MG63 (cell line): ENCODE measurements at places on chromosomes 11 and 22.
A peak's percentile ranks its signal among the peaks of the same experiment; 100 is the strongest.

- DNase-seq = peak; percentile 26
Measured at GRCh38 chr11:102599642-102600261, 25.4 kb downstream of the MMP20 start.

DNA sequence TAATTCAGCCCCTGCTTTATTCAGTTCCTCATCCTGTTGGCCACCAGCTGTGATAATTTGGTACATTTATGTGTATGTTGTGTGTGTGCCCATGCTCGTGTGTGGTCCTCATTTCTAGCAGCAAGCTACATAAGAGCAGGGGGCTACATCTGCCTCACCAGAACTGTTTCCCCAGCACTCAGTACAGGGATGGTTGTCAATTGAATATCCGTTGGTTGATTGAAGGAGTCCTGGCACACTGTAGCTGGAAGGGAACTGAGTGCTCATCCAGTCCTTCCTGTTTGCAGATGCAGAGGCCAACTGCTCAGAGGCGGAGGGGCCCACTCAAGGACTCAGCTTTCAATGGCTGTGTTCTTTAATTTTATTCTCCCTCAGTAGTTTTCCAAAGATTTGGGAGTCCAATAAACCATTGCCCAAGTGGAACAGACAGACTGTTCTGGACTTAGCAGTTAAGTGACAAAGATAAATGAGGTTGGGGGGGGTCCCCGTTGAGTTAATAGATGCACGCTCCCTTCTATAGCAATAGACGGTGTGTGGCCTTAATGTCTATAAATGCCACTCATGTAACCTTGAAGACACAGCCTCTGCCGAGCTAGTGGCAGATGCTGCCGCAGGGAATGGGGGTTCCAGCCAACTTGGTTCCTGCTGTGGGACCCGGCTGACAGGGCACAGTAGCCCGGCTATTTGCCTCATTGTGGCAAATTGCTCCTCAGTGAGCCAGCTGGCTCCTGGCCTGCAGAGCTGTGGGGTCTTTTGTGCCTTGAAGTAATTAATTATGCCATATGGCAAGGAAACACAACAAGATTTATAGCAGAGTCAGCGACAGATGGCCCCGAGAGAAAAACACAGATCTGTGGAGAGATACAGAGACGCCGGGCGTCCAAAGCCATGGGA, 71.4 kb upstream of the GRK3 start:
- no peak for DNase-seq

- DNase-seq = no peak
Measured at GRCh38 chr11:121143921-121144320, 42.9 kb downstream of the TECTA start.

- no peak for DNase-seq
Measured at GRCh38 chr11:41848349-41848748, 388.9 kb upstream of the LRRC4C start.

GRCh38 chr11:64181506-64182411, 4.2 kb upstream of the STIP1 start:
- DNase-seq = peak; percentile 94

DNA sequence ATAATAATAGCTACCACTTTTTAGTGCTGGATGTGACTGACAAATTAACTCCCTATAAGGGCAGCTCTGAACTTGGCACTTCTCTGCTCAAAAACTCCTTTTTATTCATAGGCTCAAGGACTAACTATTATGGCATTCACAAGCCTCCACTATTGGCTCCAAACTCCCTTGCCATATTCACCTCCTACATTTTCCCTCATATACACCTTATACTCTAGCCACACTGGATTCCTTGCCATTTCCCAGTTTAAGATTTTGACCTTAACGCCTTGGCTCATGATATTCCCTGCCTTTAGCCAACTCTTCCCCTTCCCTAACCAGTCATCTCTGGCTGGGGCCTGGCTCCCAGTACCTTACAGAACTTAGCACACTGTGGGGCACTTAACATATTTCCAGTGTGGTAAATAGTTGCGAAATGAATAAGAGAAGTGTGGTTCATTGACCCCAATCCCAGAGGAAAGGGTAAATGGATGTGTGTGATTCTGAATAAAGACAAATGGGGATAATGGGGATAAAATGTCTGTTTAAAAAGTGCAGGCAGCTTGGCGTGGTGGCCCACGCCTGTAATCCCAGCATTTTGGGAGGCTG, 40.0 kb upstream of the SORL1 start:
- DNase-seq = peak; percentile 4

DNA sequence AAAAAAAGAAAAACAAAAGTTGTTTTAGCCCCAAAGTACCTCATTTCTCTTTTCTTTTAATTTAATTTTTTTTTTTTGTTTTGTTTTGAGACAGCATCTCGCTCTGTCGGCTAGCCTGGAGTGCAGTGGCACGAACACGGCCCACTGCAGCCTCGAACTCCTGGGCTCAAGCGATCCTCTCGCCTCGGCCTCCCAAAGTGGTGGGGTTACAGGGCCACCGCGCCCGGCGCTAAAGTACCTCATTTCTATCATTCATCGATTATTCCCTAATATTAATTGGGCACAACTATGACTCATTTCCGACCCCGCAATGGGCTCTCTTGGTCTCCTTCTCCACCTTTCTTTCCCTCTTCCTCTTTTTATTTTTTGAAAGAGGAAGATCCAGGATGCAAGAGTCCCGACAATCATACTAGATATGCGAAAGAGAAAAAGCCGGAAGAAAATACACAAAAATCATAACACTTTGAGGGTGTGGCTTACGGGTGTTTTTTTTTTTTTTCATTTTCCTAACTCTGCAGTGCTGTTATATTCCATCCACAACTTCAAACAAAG, 475 bp upstream of the AIP start:
- DNase-seq = no peak

- no peak for DNase-seq
Measured at GRCh38 chr11:66359662-66360087, 11.9 kb downstream of the SLC29A2 start.

DNA sequence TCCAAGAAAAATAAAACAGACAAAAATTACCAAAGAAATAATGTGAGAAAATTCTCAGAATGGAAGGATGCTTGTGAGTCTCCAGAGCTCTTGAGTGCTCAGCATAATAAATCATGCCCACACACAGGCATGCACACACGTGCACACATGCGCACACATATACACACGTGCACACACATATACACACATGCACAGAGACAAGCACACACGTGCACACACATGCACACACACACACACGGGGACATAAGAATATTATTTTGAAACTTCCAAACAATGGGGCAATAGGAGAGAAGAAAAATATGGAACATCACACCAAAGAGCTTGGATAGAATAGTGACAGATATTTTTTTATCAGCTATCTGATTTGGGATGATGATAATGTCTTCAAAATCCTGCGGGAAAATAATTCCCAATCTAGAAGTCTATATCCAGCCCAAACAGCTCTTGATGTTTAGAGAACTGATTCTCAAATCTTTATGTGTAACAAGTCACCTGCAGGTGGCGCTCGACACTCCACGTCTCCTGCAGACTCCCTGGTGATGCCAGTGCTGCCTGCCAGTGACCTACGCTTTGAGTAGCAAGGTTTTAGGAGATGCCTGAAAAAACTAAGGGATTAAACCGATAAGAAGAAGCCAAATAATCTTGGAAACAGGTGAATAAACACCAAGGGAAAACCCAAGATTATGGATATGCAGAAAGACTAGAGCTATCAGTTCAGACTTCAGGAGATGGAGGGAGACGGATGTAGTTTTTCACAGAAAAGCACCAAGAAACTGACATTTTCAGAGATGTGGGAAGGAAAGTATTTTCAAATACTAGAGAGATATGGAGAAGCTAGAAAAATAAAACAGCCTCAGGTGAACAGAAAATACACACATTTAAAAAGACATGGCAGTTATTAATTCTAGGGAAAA, 743.6 kb downstream of the ETS1 start:
- DNase-seq = peak; percentile 71

- DNase-seq = no peak
Measured at GRCh38 chr11:72721689-72722049, 30.5 kb downstream of the ARAP1 start.

GRCh38 chr11:131606811-131607335, 236.5 kb downstream of the NTM start:
- DNase-seq = no peak

DNA sequence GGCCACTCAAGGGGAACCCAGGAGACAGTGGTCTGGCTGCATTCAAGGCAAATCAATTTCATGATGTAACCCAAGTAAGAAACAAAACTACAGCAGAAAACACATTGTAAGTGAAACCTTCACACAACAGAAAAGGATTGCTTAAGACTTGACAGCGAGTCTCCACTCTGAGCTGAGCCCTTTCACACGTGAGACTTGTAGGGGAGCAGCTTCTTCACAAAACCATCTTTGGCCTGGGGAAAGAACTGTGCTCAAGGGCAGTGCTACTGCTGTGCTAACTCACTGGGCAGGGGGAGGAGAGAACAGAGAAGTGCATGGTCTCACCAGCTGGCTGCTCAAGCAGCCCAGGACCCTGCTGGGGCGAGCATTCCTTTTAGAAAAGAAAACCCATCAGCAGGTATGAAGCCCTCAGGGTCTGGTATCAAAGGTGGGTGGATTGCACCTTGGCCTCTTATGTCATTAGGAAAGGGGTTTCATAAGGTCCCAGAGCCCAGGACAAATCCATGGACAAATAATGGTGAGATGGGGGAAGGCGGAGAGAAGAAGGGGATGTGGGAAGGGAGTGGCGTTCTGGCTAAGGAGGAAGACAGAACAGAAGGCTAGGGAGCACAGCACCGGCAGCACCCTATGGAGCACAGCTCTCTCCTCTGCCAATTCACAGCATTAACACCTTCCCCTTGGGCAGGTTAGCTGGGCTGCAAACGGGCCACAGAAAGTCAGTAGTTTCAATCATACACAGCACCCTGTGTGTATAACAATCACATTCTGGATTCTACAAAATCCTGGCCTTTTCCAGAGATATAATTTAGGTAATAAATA, 20.6 kb upstream of the RAPSN start:
- no peak for DNase-seq

GRCh38 chr11:82752801-82753200, 19.1 kb upstream of the FAM181B start:
- no peak for DNase-seq

DNA sequence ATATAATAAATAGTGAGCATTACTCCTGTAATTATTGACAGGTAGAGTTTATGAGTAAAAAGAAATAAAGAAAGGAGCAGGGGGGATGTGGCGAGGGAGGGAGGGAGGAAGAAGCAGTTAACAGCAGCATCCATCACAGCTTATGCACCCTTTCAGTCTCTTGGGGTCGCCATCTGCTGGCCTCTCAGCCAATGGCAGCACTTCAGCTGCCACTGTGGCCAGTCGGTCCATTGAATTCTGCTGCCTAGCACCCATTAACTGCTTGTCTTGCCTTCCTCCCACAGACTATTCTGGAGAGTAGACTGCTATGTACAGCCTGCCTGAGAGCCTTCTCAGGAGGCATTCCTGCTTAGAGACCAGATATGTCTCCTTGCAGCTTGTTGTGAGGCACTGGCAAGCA, 388.3 kb downstream of the TENM4 start:
- DNase-seq = no peak

DNA sequence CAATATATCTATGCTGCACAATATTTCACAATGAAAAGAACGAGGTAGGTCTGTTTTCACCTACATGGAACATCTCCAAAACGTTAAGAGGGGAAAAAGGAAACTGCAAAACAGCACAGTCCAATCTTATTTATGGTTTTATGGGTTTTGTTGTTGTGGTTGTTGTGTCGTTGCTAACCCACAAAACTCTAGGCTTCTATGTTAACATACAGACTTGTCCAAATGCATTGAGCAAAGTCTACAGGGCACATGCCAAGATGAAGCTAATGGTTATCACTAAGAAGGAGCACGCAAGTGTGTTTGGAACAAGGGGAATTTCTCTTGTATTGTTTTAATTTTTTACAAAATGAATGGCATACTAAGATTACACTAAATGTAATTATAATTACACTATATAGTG, 48.6 kb downstream of the AHNAK start:
- no peak for DNase-seq

DNA sequence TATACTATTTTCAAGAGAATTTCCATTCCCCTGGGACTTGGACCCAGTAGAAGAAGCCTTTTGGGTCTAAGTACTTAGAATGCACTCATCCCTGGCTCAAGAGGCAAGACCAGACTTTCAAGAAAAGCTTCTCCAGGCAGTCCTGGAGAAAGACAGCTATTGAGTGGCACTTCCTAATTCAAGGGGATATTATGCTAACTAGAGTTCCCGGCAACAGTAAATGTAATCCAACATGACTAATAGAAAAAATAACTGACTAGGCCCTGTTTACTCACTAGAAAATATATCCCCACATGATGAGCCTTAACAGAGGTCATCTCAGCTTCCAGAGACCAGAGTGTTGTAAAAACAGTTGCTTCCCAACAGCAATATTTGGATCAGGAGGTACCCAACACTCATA, 47.2 kb upstream of the AKIP1 start:
- no peak for DNase-seq

DNA sequence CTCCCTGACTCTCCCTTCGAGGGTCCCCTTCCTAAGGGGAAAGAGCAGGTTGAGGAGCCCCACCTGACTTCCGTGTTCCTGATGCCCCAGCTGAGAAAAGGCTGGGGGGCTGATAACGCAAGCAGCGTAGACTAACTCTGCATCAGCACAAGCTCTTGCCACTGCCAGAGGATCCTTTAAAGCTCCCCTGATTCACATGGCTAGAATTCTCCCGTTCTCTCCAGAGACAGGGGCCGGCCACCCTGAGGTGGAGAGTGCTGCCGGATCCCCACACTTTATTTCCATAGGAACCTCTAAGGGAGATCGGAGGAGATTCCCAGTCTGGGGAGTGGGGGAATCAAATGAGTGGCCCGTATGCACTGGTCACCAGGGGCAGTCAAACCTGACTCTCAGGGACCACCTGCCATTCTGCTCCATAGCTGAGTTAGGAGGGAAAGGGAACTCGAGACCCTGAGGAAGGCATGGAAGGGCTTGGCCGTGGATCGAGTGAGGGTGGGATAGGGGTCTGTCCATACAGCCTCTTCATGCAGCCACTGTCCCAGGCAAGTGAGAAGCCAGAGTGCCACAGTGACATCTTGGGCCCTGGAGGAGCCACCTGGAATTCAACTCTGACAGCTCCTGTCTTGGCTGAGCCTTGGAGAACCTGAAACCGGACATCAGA, 1.4 kb upstream of the VSIG10L2 start:
- no peak for DNase-seq
